Mesendoderm (in vitro differentiated cells): ENCODE measurements at places on chromosomes 12 and 14.

DNA sequence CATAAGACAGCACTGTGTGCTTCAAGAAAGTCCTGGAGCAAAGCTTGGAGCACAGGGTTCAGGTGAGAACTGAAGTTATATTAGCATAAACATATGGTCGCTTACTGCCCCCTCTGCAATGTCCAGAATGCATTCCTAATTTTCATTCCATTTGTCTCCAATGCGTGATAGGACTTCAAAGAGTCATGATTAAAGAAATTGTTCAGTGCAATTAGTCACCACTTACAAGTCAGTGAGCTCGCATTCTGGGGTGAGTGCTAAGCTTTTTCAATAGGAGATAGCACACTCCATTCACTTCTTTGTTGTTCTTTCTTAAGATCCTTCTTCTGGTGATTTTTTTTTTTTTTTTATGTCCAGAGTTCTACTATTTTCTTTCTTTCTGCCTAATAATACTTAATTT is 398.4 kb downstream of the SYT1 start:
- DNase-seq = peak; percentile 21

DNA sequence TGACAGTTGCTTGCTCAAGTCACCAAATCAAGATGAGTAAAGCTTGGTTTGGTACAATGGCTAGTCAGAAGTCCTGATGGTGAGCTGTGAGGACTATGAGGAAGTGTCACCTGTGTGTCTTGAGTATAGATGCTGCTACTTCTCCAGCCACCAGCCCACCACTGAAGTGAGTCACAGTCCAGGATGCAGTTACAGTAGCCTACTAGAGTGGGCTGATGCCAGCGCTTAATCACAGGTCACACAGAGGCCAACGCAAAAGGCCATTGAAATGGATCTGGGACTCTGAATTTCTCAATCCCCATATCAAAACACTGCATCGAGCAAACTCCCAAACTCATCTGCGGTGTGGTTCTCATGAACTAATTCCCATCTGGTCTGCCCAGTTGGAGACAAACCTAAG is 223.1 kb downstream of the ANO6 start:
- DNase-seq = no peak

GRCh38 chr14:75258079-75258802 is 20.4 kb upstream of the FOS start:
- no peak for DNase-seq

- DNase-seq = no peak
These were observed 64.7 kb upstream of the ATF1 start for GRCh38 chr12:50699154-50699553.

GRCh38 chr12:2578772-2579171 is 216.0 kb upstream of the FKBP4 start:
- DNase-seq = no peak

DNA sequence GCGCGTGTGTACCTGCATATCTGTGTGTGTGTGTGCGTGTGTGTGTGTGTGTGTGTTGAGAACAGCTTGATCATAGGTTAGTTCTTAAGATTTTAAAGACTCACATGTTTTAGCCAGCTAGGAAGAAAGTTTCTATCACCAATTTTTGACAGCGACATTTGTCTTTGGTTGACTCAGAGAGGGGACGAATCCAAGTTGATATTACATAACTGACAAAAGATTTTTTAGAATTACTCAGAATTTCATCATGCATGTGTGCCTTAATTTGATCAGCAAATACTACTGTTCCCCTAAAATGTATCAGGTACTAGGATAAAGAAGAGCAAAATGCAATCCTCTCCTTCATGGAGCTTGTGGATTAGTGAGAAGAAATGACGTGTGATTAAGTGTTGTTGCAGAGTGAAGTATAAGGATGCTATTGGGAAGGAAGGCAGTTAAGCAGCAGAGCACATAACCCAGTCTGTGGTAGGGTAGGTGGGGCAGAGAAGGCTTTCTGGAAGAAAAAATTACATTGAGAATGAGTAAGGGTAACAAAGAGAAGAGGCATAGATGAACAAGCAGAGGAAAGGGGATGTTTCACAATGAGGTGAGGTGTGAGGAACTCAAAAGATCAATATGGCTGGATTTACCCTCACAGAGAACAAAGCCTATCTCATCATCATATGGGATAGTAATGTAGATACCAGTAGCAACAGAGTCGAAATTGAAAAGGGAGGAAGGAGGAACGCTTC is 77.5 kb downstream of the ELK3 start:
- no peak for DNase-seq

GRCh38 chr12:80118565-80119324 is 19.4 kb downstream of the OTOGL start:
- DNase-seq = no peak

DNA sequence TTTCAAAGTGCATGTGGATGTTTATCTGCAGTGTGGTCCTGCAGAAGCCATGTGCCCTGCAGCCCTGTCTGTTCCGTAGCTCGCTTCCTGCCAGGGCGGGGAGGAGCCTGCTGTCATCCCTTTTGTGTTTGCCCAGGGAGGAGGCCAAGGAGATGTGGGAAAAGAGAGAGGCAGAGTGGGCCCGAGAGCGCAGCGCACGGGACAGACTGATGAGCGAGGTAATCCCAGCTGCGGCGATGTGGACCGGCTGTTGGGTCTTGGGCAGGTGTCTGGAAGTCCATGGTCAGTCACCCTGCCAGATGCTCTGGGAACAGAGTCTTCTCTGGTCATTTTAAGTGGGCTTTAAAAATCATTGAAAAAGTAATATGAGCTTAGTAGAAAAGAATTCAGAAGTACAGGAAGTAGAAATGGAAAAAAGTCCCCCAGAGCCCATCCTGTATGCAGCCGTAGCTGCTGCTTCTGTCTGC is 12.8 kb downstream of the TCHP start:
- DNase-seq = no peak

GRCh38 chr12:129109174-129110001 is 256.1 kb downstream of the GLT1D1 start:
- DNase-seq = no peak

GRCh38 chr14:93029911-93030508 is 85.7 kb downstream of the ITPK1 start:
- DNase-seq = no peak

DNA sequence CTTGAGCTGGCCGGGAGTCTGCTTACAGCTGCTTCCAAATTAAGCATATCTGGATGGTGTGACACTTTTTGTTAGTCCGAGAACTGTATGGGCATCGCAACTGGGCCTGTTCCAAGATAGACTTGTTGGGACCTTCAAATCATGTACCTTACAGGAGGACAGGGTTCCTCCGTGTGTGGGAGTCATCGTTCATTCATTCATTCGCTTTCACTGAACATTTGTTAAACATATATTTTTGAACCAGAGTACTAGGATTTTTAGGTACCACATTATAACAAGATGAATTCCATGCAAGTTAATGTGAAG is 387 bp upstream of the IPO8 start:
- DNase-seq = no peak

DNA sequence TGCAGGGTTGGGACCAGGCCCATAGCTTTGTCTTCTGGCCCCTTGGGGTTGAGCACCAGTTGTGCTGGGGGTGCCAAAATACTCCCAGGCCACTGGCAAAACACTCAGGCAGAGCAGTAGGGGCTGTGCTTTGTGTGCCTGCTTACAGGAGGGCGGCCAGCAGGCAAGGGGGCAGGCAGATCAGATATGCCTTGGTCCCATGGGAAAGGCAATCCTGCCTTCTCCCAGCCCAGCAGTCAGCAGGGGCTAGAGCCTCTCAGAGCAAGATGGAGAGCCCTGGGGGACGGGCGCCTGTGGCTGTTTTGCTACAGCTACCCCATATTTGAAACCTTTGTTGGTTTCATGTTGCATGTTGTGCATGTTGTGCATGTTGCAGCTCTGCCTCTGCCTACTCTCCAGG is 36.2 kb upstream of the TMX1 start:
- no peak for DNase-seq

DNA sequence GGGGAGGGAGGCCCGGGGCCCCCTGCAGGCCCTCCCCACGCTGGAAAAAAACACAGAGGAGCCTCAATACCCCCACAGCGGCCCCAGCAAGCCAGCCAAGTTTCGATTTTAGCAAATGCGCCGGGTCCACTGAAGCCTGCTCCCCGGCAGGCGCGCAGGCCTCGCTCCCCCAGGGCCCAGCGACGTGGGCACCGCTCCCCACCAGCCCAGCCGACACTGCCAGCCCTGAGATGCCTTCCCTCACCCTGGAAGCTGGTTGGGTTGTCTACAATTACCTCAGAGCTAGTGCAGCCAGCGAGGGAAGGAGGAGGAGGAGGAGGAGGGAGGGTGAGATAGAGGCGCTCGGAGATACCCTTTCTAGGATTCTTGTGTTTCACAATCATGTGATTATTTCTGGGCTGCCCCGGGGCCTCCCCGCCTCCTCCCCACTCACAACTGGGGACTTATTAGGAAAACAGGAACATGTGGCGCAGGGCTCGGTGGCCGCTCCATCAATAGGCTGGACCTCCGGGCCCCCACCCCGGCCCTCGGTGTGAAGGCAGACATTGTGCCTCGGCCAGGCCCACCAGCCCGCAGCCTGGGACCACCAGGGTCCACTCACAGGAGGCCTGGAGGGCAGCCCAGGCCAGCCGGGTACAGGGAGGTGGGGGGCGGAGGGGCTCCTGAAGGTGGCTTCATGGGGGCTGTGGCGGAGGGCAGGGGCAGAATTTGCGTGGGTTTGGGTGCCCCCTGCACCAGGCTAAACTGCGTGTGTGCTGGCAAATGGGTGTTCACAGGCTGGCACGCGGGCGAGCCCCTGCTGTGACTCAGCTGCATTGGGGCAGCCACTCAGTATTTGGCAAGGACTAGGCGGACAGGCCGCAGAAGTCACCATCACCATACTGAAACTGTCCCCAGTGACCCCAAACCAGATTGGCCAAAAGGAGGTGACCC is 109.9 kb downstream of the NCOR2 start:
- DNase-seq = no peak

GRCh38 chr12:106878804-106879203 is 76.9 kb upstream of the TMEM263 start:
- no peak for DNase-seq

DNA sequence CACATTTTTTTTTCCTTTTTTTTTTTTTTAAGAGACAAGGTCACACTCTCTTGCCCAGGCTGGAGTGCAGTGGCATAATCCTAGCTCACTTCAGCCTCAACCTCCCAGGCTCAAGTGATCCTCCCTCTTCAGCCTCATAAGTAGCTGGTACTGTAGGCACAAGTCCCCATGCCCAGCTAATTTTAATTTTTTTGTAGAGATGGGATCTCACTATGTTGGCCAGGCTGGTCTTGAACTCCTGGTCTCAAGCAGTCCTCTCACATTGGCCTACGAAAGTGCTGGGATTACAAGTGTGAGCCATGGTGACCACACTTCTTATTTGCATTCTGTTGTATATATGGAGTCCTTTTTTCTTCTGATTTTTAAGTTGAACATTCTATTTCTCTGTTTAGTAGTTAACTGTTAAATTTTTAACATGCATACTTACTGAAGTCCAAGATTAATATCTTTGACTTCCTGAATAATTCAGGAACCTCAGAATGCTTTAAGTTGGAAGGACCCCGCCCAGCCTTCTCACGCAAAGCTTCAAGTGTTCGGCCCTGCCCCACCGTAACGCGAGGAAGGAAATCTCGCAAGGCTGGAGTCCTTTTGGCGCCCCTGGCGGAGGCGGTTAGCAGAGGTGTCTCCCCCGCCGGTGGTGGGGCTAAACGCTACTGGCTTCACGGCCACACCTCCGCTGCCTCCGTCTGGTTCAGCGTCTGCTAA is 21.6 kb downstream of the SPATS2 start:
- DNase-seq = peak; percentile 92

- no peak for DNase-seq
These were observed 4.0 kb downstream of the L3HYPDH start for GRCh38 chr14:59480166-59480565.

GRCh38 chr12:119072440-119072839 is 91.1 kb downstream of the SRRM4 start:
- DNase-seq = no peak

GRCh38 chr12:131010396-131011131 is 56.9 kb downstream of the ADGRD1 start:
- no peak for DNase-seq

GRCh38 chr12:88833641-88834116 is 253.4 kb upstream of the KITLG start:
- no peak for DNase-seq

- DNase-seq = no peak
These were observed 13.5 kb upstream of the SERPINA4 start for GRCh38 chr14:94547726-94548125.

DNA sequence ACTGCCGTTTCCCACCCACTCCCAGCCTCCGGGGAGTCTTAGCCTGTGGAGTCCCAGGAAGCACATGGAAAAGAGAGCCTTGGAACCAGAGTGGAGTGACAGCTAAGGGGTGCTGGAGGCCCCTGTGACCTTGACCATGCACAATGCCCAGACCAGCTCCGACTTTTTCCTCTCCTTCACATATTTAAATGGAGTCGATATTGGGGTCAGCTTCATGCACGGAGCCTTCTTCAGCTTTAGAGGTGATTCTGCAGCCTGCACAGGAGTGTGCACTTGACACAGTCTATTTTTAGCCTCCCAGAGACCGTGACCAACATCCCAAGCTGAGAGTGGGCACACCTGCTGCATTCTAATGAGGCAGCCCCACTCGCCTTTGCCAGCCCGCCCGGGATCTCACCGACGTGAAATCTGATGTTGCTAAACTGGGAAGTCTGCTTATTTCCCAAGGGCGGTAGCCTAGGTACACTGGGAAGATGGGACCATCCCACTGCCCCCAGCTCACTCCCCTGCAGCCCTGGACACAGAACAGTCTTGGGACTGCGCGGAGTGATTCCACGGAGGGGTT is 47.5 kb downstream of the PRMT8 start:
- DNase-seq = no peak

DNA sequence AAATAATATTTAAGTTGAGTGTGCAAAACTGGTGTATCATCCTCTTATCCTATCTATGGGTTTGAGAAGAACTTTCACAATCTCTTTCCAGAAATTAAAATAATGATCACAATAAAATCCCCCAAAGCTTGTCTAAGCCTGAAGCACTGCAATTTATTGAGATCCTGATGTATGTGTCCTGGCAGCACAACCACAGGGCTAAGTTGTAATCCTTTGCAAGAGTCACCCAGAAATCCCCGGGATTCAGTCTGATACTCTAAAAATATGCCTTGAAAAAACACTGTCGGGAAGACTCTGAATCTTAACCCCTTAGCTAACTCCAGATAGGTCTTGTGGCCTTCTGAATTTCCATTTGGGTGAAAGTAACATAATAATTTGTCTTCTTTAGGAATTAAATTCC is 40.3 kb upstream of the STXBP6 start:
- no peak for DNase-seq

DNA sequence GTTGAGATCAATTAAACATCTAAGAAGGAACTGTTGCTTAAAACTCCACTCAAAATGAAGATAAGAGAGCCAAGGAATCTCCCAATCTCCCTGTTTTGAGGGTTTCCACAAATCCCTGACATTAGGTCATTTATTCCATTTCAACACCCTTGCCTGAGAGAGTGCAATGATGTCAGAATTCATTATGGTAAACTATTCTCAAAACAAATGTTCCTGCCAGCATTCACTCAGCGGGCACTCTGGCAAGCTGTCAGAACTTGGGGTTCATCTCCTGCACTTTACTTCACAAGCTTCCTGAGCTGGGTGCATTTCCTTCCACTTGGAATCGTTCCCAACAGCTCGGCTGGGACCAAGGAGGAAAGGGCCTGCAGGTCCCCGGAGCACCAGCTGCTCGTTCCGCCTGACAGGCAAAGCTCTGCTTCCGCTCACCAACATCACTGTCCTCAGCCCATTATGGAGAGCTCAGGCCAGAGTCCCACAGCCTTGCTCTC is 117.8 kb downstream of the TTC7B start:
- DNase-seq = peak; percentile 45

GRCh38 chr12:123533672-123534643 is at the start of gene RILPL1:
RILPL1 (minus strand) TSS chr12:123533719; CDS start chr12:123533482, 237 bp downstream.
- DNase-seq = peak; percentile 72

- no peak for DNase-seq
These were observed 153.6 kb upstream of the ARID2 start for GRCh38 chr12:45575823-45576475.

- no peak for DNase-seq
These were observed 3.1 kb downstream of the SMOC1 start for GRCh38 chr14:69882116-69882864.
